NCI-H524 treated with DMSO at 0.1 percent for 48 hours (cell line): ENCODE measurements at places on chromosomes 7 and 10.

DNA sequence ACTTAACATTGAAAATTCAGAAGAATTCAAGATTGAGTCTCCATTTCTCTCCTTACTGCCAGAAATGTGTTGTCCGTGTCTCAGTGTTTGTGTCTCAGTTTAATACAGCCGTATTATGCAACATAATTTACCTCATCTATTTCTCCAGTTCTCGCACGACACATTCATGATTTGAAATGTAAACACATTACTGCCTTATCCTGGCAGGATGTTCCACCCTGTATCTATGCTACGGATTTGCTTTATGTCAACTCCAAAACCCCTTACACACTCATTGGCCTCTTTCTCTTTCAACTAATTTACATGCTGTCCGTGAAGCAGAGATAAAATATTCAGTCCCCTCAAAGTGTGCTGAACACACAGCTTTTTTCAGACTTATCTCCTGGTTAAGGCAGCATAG, 653.7 kb upstream of the SEMA3D start:
- no peak for DNase-seq

GRCh38 chr7:42311195-42311594, 74.2 kb upstream of the GLI3 start:
- DNase-seq: no peak

DNA sequence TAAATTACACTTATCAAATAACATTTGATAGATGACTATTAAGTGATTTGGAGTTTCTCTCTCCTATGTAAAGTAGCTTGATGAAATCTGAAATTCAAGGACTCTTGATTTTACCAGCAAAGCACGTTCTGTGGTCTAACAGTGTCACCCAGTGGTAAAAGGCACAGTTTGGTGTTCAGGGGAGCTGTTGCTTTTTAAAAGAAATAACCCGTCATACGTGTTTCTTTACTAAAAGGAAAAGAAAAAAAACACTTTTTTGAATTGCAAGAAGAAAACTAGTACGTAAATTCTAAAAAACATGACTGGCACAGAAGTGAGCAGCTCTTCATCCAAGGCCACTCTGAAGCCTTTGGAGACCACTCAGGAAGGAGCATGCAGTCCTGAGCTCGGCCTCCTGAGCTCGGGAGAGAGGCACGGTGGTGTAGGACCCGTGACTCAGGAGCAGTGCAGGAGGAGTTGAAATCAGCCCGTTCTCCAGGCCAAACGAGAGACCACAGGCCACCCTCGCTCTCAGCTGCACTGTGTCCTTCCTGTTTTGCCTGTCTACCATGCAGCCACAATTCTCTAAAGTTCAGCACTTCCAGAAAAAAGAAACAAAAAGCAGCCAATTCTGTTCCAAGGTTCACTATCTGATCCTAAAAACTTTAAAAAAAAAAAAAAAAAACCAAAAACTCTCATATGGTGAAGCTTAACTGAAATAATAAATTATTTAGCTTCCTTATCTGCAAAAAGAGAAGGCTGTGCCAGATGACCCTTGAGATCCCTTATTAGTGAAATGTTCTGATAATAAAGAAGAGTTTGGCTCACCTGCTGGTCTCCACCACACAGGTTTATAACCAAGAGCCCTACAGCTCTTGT, 212.6 kb upstream of the FRMD4A start:
- no peak for DNase-seq

DNA sequence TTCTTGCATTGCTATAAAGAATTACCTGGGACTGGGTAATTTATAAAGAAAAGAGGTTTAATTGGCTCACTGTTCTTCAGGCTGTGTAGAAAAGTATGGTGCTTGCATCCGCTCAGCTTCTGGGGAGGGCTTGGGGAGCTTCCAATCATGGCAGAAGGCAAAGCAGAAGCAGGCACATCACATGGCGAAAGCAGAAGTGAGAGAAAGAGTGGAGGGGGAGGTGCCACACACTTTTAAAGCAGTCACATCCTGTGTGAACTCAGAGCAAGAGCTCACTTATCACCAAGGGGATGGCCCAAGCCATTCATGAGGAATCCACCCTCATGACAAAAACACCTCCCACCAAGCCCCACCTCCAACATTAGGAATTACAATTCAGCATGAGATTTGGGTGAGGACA, 303.5 kb downstream of the OTUD1 start:
- DNase-seq: no peak

DNA sequence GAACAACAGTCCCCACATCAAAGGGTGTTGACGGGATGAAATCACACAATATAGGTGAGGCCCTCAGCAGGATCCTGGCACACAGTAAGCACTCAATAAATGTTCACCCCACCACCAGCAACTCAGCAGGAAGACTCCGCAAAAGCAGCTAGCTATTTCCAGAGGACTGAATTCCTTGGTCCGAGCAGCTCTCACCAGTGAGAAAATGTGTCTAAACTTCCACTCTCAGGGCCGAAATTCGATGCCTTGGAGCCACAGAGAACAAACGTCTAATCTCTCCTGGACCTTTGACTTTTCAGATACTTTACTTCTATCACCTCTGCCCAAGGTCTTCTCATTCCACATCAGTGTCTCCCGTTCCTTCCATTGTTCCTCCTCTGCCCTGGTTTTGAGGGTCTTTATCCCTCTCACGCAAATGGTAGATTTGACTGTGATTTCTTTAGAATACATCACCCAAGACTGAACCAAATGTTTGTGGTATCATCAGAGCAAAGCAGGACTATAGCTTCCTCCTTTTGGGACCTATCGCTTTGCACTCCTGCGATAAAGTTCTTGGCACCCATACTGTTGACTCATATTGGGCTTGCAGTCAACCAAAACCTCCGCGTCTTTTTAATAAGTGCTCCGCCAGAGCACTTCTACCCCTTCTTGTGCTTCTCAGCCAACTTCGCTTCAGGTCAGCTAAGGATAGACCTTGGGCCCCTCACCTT, 903 bp upstream of the NT5C2 start:
- DNase-seq: no peak

DNA sequence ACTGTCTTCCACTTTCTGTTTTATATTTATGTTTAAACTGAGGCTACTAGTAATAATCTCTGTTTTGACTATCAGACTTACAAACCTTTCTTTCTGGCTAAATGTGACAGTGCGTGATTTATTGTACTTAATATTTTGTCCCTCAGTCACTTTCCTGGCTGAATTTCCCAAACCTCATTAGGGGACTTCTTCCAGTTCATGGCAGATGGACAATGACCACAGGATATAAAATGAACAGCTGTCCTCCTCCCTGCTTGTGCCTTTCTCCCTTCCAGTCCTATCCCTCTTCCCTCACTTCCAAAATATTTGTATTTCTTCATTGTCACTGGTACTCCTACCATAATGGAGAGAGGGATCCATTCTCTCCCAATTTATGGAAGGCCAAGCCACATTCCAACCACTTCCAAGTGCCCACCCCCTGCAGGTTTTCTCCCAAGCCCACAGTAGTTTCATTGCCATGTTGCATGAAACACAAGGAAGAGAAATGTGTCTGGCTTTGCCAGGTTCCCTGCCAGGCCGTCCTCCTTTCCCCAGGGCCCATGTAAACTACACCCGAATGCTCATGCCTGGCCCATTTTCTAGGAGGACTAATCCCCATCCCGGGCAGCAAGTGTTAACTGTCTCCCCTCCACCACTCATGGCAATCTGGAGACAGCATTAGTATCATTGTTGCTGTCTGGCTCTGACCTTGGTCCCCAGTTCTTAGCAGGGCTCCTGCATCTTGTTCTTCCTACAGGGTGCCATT, 269.5 kb upstream of the SLC26A5 start:
- DNase-seq: no peak

DNA sequence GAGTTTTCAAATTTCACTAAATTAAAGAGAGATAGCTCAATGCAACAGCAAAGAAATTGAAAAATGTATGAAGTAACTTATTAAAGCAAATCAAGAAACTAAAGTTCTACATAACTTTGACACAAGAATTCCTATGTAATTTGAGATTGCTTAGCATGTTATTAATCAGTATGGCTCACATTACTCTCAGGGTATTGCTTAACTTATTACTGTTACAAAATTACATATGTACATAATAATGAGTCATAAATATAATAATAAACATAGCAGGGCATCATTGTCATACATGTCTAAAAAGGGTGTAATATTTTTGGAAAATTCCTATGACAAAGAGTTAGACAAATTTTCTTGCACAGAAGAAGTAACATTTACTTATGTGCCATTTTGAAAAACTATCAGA, 75.0 kb downstream of the ZWINT start:
- DNase-seq: no peak

- no peak for DNase-seq
Observed at GRCh38 chr10:4655879-4656278, 170.1 kb upstream of the AKR1E2 start.
